ENCODE measurements at places on chromosomes 5 and 9. TPM values are rescaled to one million over a fixed set of nuclear protein-coding genes. Genes with fewer than 3 reads are reported as not detected.

HTR4 gene
- 0.26 TPM for total RNA-seq

SLC36A3 gene
- not detected for total RNA-seq

UGCG gene
- total RNA-seq: 172 TPM

ZMYND19 gene
- 36.1 TPM for total RNA-seq

C8G gene
- not detected for total RNA-seq

PIP5K1B gene
- total RNA-seq: not detected

SPATA31E1 gene
- not detected for total RNA-seq

PCDHA2 gene
- total RNA-seq: not detected

IL3 gene
- total RNA-seq: not detected

LCN12 gene
- total RNA-seq: not detected

SPINK4 gene
- not detected for total RNA-seq

DNA sequence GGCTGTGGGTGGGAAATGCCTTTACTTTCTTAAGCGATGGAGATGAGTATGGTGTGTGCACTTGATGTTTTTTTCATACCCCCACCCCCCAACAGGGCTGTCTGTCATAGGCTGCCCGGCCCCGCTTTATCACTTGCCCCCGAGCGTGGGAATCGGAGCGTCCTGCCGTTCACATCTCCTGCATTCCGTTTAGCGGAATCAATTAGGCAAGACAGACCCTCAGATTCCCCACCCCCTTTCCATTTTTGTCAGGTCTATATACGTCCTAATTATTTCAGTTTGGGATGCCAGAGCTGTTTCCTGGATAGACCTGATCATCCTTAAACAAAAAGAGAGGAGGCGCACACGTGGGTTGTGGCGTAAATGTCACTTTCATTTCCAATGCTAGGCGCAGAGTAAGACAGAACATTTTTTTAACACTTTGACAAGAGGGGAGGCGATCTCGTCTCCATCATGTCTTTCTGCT is 217.2 kb downstream of the MEF2C start:
- DNase-seq: no peak

GRCh38 chr5:38046103-38046502 is 206.3 kb upstream of the GDNF start:
- DNase-seq: no peak

DNA sequence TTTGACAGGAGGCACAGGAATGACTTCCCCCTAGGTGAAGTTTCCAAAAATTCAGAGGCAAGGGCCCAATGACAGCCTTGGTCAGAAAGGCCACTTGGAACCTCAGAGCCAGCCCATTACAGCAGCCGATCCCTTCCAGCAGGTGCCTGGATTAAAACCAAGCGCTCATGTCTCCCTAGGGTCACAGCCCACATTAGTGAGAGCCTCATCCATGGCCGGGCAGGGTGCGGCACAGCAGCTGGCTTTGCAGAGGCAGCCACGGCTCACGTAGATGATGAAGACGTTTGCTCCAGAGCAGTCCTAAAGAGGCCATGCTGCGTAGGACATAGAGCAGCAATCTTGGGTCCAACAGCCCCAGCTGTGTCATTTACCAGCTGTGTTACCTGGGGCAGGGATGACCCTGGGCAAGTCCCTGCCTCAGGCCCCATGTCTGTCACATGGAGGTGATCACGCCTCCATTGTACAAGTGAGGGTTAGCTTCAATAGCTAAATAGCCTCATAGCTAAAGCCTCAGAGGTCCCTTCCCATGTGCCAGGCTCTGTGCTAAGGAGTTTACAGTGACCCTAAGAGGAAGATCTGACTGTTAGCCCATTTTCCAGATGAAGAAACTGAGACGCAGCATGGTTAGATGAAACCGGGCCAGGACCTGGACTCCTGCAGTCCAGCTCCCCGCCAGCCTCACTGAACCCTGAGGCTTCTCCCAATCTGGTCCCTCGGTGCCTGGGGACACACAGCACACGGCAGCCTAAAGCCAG is 39.2 kb downstream of the NEK6 start:
- DNase-seq: peak; percentile 81

- no peak for DNase-seq
Observed at GRCh38 chr5:88426441-88426840, 157.8 kb upstream of the TMEM161B start.

DNA sequence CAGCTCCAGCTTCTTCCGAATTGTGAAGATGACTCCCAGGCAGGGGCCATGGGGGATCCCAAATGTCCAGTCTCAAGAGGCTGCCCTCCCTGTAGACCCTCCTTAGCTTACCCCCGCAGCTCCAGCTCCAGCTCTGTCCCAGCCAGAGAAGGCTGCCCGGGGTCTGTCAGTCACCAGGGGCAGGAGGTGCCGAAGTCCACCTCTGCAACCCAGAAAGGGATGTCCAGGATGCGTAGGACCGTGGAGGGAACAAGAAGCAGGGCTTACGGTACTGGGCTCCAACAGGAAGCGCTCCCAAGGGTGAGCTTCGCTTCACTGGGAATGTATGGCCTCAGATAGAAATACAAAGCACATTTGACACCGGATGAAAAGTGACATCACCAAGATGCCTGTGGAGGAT is 6.0 kb downstream of the IPPK start:
- no peak for DNase-seq

DNA sequence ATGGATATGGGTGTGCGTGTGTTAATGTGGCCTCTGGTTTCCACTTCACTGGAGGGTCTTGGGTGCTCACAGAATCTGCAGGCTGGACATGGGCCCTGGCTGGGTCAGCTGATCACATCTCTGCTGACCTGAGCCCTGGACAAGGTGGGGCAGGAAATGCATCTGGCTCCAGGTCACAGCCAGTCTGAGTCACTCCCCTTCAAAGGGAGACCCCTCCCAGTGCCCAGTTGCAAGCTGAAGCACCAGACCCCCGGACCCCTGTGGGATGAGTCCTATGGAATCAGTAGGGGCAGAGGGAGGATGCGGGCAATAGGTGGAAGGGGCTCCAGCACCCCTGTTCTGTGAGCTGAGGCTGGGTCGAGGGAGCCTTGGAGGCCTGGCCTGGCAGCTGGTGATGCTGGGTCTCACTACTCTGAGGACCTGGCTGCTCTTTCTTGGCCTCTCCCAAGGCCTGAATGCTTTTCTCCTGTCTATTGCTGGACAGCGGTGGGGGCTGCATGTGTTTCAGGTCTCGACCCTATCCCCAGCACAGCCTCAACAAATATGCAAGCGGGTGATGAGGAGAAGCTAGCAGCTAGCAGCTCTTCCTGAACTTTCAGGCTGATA is 54.5 kb downstream of the PHF2 start:
- DNase-seq: no peak

- DNase-seq: no peak
Observed at GRCh38 chr5:54401515-54401914, 54.0 kb upstream of the HSPB3 start.

GRCh38 chr9:6538666-6539071 is 106.9 kb downstream of the GLDC start:
- DNase-seq: peak; percentile 51
